Effector CD8-positive, alpha-beta T cell (primary cell): ENCODE measurements at places on chromosomes 6 and 20.

DNA sequence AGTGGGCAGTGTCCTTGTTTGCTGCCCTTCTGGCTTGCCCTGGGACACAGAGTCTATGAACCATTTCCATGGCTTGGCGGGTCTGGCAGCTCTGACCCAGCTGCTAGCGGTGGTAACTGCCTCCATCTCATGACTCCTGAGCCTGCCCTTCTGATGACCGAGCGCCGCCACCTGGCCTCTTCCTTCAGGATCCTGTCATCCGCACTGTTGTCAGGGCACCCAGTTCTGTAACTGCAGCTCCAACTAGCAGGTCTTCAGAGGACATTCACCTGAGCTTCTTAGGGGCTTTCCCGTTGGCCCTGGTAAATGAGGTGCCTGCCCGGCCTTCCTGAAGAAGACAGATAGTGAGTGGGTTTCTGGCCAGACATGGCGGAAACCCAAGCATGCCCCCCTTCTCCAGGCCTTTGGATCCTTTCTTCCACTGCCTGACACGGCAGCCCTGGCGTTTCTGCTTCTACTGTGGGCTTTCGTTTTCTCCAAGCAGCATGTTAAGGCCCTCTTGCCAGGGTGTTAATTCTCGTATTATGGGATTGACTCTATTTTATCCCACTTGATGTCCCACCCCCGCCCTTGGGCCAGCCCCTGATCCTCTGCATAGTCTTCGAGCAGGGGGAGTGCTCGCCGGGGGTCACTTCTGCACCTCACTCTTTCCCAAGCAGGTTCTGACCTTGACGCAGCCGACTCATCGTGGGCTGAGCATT, 24.7 kb downstream of the PACSIN1 start:
- DNase-seq = no peak

- no peak for DNase-seq
These were observed 28.7 kb downstream of the PTPRK start for GRCh38 chr6:128491610-128492206.

DNA sequence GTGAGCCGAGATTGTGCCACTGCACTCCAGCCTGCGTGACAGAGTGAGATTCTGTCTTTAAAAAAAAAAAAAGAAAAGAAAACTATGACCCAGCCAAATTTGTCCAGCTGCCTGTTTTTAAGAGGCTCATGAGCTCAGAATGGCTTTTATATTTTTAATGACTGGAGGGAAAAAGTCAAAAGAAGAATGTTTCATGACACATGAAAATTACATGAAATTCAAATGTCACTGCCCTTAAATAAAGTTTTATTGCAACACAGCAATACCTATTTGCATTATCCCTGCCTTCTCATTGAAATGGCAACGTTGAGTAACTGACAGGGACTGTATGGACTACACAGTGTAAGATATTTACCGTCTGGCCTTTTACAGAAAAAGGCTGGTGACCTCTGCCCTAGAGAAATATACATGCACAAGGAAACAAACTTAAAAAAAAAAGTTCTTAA, 11.4 kb downstream of the SENP6 start:
- DNase-seq = no peak

GRCh38 chr6:148423133-148423532, 80.5 kb downstream of the SASH1 start:
- DNase-seq = no peak

GRCh38 chr6:6654599-6655575, 66.4 kb downstream of the LY86 start:
- no peak for DNase-seq

GRCh38 chr20:1566701-1567100, 9.2 kb upstream of the SIRPD start:
- no peak for DNase-seq

DNA sequence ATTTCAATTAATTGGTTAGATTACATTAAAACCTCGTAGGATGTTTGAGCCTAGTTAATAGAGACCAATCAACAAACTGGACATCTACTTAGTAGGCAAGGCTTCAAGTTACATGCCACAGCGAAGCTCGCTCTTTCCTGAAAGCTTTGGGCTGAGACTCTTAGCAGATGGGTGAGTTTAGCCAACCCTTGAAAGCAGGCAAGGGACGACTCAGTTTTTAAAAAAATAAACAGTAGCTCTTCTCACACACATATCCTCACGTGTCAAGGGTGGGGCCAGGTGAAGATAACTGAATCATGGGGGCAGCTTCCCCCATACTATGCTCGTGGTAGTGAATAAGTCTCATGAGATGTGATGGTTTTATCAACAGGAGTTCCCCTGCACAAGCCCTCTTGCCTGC, 775 bp downstream of the MTFR2 start:
- no peak for DNase-seq

DNA sequence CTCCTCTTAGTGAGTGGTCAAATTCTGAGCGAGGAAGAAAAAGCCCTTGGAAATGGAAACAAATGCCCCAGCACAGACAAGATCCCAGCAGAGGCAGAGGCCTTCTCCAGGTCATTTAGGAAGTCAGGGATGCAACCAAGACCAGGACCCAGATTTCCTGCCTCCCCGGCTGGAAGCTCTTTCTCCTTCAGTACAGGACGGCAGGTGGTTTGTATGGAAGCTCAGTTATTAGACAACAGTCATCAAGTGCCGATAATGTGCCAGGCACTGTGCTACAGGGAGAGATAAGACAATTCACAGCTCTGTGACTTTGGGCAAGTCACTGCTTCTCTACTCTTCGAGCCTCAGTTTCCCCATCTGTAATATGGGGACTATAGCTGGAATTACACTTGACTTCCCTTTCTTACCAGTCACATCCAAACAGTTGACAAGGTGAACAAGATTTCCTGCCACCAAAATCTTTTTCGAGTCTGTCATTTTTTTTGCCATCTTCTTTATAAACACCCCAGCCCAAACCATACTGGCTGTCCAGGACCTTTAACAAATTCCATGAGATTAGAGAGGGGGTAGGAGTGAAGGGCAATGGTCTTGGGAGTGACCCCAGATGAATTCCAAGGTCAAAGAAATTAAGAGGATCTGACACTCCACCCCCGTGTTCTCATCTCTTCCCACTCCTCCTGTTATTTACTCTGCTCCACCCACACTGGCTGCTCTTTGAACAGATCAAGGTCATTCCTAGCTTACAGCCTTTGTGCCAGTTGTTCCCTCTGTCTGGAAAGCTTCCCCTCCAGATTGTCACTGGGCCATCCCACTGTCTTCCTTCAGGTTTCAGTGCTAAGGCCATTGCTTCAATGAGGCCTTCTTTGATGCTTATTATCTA, 6.0 kb downstream of the MMP9 start:
- no peak for DNase-seq

- no peak for DNase-seq
These were observed 38.8 kb downstream of the HLA-F start for GRCh38 chr6:29762051-29762450.

DNA sequence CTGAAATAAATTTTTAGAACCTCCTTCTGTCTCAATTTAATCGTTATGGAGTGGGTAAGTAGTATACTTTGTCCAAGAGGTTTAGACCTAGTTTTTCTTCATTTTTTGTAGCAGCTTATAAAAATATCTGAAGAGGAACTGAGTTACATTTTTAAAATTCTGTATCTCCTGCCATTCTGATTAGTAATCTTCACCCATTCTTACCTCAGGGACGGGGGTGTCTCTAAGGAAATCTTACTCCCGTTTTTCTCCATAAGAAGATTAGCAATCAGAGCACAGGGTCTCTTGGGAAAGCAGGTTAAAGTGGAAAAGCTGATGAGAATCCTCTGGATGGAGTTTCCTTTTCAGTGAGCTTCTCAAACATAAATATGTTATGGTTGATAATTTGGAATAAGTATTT, 259.3 kb upstream of the FAM83B start:
- DNase-seq = no peak

DNA sequence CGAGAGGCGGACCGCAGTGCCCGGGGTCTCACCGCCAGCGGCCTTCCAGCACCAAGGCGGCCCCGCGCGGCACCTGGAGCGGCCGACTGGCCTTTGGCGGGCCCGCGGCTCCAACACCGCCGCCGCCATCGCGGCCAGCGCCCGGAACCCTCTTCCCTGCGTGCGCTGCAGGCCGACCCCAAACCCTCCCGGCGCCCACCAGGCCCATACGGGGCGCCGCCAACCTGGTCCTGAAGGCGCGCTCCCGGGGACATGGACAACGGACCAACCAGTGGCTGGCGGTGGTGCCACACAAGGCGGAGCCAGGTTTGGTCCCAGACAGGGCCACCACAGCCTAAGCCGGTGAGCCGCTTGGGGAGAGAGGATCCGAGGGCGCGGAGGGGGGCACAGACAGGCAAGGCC, 1514.8 kb upstream of the DEFB115 start:
- no peak for DNase-seq

GRCh38 chr6:18395177-18395855, 8.2 kb downstream of the RNF144B start:
- DNase-seq = no peak

DNA sequence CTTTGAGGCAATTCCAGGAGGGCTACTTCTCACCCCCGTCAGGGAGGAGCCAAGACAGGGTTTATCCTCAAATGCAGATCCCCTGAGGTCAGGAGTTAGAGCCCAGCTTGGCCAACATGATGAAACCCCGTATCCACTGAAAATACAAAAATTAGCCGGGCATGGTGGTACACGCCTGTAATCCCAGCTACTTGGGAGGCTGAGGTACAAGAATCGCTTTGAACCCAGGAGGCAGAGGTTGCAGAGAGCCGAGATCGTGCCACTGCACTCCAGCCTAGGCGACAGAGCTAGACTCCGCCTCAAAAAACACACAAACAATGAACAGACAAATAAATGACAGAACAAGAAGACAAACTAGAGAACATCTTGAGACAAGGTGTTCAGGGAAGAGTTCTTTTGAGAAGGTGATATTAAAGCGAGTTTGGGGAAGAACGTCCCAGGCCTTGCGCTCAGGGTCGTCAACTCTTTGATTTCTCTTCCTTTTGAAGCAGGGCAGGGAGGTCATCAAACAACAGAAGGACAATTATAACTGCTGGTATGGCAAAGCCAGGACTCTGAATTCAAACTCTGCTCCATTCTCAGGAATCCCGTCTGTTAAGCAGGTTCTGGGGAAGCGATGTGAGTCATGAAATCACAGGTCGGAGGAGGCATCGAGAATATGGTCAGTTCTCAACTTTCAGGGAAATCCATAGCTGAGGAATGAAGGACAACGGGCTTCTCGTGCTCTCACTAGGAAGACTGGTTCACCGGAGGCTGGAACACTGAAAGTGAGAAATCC, 1.4 kb upstream of the RALY start:
- DNase-seq = no peak

DNA sequence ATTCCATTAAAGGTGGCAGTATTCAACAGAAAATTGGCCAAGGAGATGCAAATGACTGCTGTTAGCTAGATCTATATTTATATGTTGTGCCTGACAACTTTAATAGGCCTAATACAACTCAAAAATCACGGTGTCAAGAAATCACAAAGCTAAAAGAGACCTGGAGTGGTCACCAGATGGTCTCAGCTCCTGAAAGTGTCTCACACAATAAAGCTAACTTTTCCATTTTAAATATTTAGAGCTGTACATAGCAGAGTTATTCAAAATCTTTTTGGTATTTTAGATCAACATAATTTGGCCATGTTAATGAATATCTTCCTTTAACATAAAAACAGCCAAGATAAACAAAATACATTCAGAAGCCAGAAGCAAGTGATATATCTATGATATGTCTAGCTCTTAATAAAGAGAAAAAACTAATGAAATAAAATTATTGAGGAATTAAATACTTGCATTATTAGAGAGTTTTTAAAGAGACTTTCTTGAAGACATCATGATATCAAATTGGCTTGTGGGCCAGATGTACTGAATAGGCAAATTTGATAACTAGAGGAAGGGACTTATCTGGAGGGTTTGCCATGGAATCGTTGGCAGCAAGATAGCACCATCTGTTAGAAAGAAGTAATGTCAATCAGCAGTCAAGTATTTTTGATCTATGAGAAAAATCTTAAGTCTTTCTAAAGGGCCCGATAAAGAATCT, 84.9 kb upstream of the SCAF8 start:
- no peak for DNase-seq

DNA sequence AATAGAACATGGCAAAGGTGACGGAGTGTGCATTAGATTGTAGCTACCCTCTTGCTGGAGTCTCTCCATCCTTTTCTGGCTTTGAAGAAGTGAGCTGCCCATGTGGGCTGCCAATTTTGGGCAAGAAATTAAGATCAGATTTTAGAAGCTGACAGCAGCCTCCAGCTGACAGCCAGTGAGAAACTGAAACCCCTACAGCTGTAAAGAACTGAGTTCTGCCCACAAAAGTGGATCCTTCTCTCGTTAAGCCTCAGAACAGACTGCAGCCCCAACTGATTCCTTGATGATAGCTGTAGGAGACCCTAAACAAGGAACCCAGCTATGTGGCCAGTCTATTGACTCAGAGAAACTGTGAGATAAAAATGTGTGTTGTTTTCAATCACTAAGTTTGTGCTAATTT, 134.1 kb downstream of the CD109 start:
- DNase-seq = no peak

- DNase-seq = no peak
These were observed 11.2 kb downstream of the NT5DC1 start for GRCh38 chr6:116111552-116112528.

DNA sequence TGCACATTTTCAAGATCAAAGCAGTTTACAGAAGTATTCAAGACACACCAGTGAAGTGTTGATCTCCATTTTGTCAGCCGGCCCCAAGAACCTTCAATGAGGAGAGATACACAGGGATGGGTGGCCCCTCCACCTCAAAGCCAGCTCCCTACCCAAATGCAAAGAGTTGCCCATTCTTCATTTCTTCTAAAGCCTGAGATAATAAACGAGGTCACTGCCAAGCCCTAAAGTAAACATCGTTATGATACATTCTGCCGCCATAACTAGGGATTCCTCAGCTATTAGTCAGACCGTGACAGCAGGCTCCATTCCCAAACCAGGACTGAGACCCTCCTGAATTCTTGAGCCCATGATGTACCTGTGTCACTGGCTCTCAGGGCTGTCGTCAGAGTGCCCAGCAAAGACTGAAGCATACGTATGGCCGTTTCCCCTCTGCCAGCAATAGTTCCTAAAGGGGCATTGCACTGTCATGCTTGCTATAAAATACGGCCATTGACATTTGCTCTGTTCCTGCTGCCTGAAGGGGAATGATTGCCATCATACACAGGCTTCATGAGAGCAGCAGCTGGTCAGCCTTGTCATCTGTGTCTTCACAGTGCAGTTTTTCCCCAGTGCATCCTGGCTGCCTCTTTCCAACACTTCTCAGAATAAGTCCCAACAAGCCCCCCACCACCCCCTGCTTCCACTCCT, 41.7 kb downstream of the ISM1 start:
- no peak for DNase-seq

DNA sequence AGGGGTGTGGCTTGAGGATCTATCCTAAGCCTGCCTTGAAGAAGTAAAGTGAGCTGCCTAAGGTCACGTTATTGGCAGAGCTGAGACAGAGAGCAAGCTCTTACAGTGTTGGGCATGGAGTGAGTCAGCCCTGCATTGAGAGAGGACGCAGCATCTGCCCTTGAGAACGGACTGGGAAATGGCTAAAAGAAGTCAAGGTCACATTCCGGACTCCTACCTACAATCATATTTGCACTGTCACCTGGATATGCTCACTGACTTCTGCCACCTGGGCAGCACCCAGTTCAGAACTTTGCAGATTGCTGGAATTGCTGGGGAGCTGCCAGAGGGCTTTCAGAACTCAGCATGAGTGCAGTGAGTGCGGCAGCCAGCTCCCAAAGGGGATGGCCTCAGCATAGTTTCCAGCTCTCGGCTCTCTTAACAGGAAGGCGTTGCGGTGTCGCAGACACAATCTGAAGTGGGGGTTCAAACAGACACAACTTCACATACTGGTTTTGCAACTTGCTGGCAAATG, 199.3 kb upstream of the SGK1 start:
- DNase-seq = no peak

GRCh38 chr6:158756977-158757752, 62.0 kb downstream of the EZR start:
- no peak for DNase-seq
